ENCODE measurements at places on chromosomes 11 and 22. TPM values are rescaled to one million over a fixed set of nuclear protein-coding genes. Genes with fewer than 3 reads are reported as not detected.

Gene TSPAN18
- total RNA-seq = 8.2 TPM

Gene NECTIN1
- 2.0 TPM for total RNA-seq

Gene PLAAT5
- total RNA-seq = 0.24 TPM

Gene C22orf42
- not detected for total RNA-seq

Gene TTC28
- total RNA-seq = 0.80 TPM

Gene NXPE1
- total RNA-seq = not detected

Gene KCNA4
- not detected for total RNA-seq

Gene MMP12
- not detected for total RNA-seq

Gene SLC29A2
- total RNA-seq = 10.6 TPM

Gene SHISA8
- total RNA-seq = 1.1 TPM

Gene CD248
- total RNA-seq = not detected

Gene CTTN
- total RNA-seq = 52.6 TPM

Gene VPREB1
- not detected for total RNA-seq

Gene H19
- not detected for total RNA-seq

Gene FADS1
- 24.9 TPM for total RNA-seq

All from activated CD4-positive, alpha-beta memory T cell treated with anti-CD3 and anti-CD28 coated beads for 36 hours (primary cell).